Neural progenitor cell (in vitro differentiated cells): ENCODE measurements at places on chromosomes 12 and 14. TPM values are rescaled to one million over a fixed set of nuclear protein-coding genes. Genes with fewer than 3 reads are reported as not detected.

Gene SLC5A8
- not detected in 2 replicates for total RNA-seq

Gene COX8C
- total RNA-seq = not detected in 2 replicates

- no peak for DNase-seq
These were observed 62.4 kb downstream of the PPM1A start for GRCh38 chr14:60311417-60311816.

- no peak for DNase-seq
These were observed 1.6 kb upstream of the ACTR6 start for GRCh38 chr12:100199023-100199346.

- no peak for DNase-seq
These were observed 5.5 kb downstream of the FBXO34 start for GRCh38 chr14:55276736-55277135.

DNA sequence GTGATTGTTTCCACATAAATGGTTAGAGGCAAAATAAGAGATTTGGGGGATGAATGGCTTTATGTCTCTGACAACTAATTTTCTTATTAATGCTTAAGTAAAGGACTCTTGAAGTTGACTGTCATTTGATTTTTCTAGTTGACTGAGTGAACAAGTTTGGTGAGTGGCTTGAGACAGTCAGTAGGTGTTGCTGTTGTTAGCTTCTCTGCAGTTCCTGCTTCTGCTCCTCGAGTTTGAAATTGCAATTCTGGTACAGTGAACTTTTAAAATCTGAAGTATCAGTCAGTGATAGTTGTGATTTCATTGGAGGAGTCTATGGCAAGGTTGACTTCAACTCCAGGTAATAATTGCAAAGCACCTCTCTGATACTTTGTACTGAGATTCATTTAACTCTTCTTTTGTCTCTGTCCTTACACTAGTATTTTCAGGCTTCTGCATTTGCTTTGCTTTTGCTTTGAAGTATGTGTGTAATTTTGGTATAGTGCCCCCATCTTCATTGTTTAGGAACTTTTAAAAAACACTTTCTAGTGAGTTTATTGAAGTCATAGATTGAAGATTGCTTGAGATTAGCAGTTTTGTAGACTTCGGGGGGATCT lies 415.5 kb downstream of the PCNX1 start:
- DNase-seq = peak; percentile 15

Gene CLEC1A
- total RNA-seq = not detected in 2 replicates

- DNase-seq = peak; percentile 46
These were observed 127.4 kb downstream of the KTN1 start for GRCh38 chr14:55707365-55707804.

Gene IGF1
- not detected in 2 replicates for total RNA-seq

DNA sequence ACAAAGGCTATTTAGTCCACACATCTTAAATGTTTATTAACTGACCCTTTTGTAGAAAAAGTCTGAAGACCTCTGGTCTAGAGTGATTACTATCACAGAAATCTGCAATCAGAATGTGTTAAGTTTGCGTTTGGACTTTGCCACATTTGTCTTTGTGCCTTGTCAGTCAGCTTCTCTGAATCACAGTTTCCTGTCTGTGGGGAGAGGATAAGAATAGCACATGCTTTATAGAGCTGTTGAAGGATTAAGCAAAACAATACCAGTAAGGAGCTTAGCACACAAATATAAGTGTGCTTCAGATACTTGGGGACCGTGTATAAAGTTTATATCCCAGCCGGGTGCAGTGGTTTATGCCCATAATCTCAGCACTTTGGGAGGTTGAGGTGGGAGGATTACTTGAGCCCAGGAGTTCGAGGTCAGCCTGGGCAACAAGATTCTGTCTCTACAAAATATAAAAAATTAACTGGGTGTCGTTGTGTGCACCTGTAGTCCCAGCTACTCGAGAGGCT lies 63.0 kb upstream of the BTG1 start:
- DNase-seq = peak; percentile 8

- no peak for DNase-seq
These were observed 101.1 kb downstream of the DAD1 start for GRCh38 chr14:22487941-22488340.

Gene KRT6A
- not detected in 2 replicates for total RNA-seq

GRCh38 chr12:58067610-58068387 lies 126.4 kb downstream of the ATP23 start:
- DNase-seq = no peak

Gene PMCH
- total RNA-seq = not detected in 2 replicates

Gene CHGA
- 0.77 TPM in 1 of 2 replicates, not detected in the other for total RNA-seq

Gene FGF6
- not detected in 2 replicates for total RNA-seq

DNA sequence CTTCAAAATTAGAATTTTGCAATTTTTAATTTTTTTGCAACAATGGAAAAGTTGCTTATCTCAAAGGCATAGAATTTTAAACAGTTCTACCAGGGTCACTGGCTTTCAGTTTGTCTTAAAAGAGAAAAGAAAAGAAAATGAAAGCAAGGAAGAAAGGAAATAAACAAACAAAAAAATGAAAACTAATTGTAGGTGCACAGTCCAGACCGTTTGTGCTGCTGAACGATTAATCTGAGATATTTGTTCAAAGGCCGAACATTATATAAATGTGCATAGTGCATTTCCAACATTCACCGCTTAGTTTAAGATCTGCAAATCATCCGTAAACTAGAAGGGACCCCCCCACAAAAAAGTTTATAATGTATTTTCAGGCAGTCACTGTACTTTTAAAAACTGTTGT lies 5.5 kb upstream of the OTX2 start:
- DNase-seq = no peak

Gene LTBP2
- total RNA-seq = 0.43 and 0.84 TPM in 2 replicates

DNA sequence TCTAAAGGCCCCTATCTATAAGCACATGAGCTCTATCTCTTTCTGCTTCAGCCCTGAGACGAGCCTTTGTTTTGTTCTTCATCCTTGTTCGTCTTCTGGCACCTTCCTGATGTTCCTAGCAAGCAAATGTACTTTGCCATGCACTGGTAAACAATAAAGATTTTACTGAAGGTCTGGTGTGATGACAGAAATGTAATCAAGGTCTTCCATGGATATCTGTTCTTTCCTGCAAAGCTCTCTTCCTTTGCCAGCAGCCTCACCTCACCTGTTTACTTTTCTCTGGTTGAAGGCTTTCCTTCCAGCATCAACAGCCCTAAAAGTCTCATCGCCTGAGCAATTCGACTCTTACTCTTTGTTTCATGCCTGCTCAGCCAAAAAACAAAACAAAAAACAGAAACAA lies 330.3 kb downstream of the PCNX1 start:
- no peak for DNase-seq

DNA sequence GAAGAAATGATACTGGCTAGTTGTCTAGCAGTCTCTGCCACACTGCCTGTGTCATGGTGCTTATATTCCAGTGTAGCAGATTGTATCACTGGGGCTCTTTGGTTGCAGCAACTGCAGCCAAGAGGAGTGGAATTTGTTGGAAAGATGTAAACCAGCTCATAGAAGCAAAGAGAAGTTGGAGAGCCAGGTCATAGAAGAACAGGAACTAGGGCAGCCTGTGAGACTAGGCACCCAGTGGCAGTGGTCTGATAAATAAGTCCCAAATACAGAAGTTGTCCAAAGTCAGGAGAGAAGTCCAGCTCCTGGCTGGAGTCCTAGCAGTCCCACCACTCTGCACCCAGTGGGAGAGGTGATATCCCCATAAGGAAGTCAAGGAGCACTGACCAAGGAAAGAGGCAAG lies 172.5 kb upstream of the ARID2 start:
- DNase-seq = no peak

DNA sequence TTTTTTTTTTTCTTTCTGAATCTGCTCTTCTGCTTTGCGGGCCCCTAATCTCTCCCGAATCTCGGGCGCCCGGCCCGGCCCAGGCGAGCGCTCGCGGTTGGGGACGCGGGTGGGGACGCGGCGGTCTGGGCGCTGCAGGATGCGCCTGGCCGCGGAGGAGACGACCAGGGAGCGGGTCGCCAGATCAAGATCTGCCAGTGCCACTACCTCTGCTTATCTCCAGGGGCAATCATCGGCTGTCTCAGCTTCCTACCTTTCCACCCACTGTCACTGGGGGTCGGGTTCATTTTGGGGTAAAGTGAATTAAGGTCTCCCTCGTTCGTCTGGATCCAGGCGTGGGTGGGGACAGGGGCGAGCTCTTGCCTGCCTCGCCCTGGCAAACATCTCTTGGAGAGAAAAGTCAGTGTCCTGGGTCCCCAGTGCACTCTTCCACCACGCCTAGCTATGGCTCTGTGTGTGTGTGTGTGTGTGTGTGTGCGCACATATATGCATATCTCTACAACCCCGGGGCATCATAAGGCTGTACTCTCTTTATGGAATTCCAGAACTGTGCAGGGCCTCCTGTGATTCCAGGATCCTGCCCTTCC lies 422.3 kb downstream of the VRK1 start:
- no peak for DNase-seq
